ENCODE measurements at places on chromosomes 7 and 10. TPM values are rescaled to one million over a fixed set of nuclear protein-coding genes. Genes with fewer than 3 reads are reported as not detected.

GRCh38 chr7:7761340-7761973 lies 43.0 kb upstream of the RPA3 start:
- no peaks in the 10 kb centered on the region for H3K36me3 ChIP-seq
- no peaks in the 10 kb centered on the region for H3K27me3 ChIP-seq
- no peak overlapping the region for H3K4me3 ChIP-seq
- peak overlapping the region; percentile 16 for H3K27ac ChIP-seq

CTNNA3 gene
- total RNA-seq: 99.0 TPM

CPED1 gene
- total RNA-seq: 51.2 TPM

DNA sequence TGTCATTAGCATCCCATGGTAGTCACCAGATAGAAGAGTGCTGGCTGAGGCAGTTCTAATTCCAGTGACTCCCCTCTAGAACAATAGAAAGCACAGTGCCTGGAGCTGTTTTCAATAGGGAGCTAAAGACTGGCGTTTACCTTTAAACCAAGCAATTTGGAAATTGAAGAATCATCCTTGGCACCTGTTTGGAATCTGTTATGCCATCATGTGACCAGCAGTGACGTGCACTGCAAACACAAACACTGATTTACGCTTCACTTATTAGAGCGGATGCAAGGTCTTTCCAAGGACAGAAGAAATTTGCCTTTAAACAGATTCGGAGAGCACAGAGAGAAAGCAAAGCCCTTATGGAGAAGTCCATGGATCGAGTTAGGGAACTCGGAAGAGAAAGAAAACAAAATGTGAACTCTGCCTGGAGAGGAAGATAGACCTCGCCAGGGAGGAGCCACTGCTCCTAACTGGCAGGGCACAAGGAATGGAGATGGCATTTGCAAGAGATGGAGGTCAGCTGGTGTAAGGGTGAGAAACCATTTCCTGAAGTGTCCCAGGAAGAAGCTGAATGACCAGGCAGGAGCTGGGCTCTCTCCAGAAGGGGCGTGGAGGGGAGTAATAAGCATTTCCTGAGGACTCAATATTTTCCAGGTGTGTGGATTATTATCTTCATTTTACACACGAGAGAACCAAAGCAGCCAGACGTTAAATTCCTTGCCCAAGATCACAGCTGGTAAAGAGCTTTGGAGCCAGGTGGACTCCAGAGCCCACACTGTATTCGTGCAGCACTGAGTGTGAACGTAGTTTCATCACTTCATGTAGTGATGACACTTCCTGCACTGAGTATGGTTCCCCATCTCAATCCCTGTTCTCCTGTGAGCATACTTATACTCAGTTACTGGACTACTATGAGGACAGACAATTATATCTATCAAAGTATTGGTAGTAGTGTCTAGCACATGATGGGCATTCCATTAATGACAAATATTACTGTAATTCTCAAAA lies 97.7 kb downstream of the CUBN start:
- DNase-seq: no peak
- H3K27ac ChIP-seq: no peak overlapping the region
- no peaks in the 10 kb centered on the region for H3K27me3 ChIP-seq
- H3K4me1 ChIP-seq: peaks cover 21% of the 10 kb centered on the region
- H3K4me3 ChIP-seq: no peak overlapping the region
- no peaks in the 10 kb centered on the region for H3K36me3 ChIP-seq

- DNase-seq: no peak
- H3K27me3 ChIP-seq: peaks cover 20% of the 10 kb centered on the region
- H3K4me1 ChIP-seq: no peaks in the 10 kb centered on the region
- no peak overlapping the region for H3K27ac ChIP-seq
These were observed 24.5 kb downstream of the UNCX start for GRCh38 chr7:1257221-1257620.

- no peak overlapping the region for H3K4me3 ChIP-seq
- no peaks in the 10 kb centered on the region for H3K27me3 ChIP-seq
- no peak for DNase-seq
These were observed 200.7 kb downstream of the RAPGEF5 start for GRCh38 chr7:22156205-22156604.

PLCE1 gene
- 42.1 TPM for total RNA-seq

MACROH2A2 gene
- 21.3 TPM for total RNA-seq

DNA sequence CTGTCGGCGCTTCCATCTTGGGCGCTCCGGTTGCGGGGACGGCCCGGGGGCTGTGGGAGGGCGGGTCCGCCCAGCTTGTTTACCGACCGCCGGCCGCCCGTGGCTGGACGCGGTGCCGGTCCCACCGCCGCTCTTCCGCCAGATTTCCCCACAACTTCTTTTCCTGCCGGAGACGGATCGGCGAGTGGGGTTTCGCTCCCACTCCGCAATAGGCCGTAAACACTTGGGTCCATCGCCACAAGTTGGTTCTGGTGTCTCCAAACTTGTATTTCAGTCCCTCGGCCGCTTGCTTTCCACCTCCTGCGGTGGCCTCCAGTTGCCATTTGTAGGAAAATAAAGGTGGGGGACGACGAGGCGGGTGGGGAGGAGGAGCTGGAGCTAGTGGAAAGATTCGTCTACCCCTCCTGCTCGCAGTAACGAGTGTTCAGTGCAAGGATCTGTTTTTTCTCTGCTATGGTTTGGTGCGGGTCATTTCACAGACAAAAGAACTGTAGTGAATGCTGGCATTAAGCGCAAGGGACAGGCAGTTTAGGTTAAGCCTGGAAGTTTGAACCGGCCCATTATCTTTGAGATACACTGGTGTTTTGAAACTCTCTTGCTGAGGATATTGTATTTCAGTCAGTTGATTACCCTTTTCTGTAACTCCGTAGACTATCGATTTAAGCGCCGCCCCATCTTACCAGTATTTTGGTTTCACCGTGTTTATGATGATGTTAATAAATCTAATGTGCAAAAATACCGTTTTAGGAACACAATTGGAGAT lies 24.3 kb upstream of the ZRANB1 start:
- peak; percentile 46 for DNase-seq
- H3K4me1 ChIP-seq: peaks cover 11% of the 10 kb centered on the region
- H3K27me3 ChIP-seq: no peaks in the 10 kb centered on the region
- H3K4me3 ChIP-seq: peak overlapping the region; percentile 84

- H3K36me3 ChIP-seq: no peaks in the 10 kb centered on the region
- H3K27me3 ChIP-seq: no peaks in the 10 kb centered on the region
- H3K4me3 ChIP-seq: no peak overlapping the region
- DNase-seq: no peak
- H3K4me1 ChIP-seq: peaks cover 59% of the 10 kb centered on the region
These were observed 150.2 kb downstream of the GRK5 start for GRCh38 chr10:119357412-119358151.

HOXA5 gene
- not detected for total RNA-seq

- no peaks in the 10 kb centered on the region for H3K36me3 ChIP-seq
- H3K27me3 ChIP-seq: no peaks in the 10 kb centered on the region
- H3K4me1 ChIP-seq: no peaks in the 10 kb centered on the region
- no peak overlapping the region for H3K4me3 ChIP-seq
- no peak for DNase-seq
These were observed 421.4 kb downstream of the GALNT17 start for GRCh38 chr7:71553306-71553705.

DNA sequence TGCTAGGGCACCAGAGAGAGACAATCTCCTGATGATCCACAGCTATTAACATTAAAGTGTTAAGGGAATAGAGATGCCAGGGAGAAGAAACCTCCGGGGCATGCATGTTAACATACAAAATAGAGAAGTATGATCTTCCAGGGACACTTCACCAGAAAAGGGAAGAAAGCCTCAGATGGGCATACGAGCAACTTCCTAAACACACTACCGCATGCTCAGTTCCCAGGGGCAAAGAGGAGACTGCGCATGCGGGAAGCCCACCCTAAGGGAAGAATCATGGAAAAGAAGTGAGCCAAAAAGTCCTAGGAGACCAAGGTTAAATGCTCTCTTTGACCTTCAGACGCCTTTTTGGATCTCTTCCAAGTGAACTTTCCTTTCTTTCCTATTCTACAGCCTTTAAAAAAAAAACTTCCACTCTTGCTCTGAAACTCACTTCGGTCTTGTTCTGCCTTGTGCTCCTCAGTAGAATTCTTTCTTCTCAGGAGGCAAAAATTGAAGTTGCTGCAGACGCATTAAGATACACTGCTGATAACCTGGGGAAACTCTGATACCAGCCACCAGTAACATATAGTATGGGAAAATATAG lies 1211.3 kb downstream of the REEP3 start:
- no peaks in the 10 kb centered on the region for H3K36me3 ChIP-seq
- DNase-seq: no peak
- H3K27me3 ChIP-seq: no peaks in the 10 kb centered on the region
- H3K4me1 ChIP-seq: no peaks in the 10 kb centered on the region
- no peak overlapping the region for H3K27ac ChIP-seq
- H3K4me3 ChIP-seq: no peak overlapping the region

CH25H gene
- total RNA-seq: 0.28 TPM

- no peak overlapping the region for H3K27ac ChIP-seq
- H3K27me3 ChIP-seq: no peaks in the 10 kb centered on the region
- no peak overlapping the region for H3K4me3 ChIP-seq
- H3K4me1 ChIP-seq: no peaks in the 10 kb centered on the region
These were observed 201.5 kb downstream of the ADAM12 start for GRCh38 chr10:126186766-126187165.

DNA sequence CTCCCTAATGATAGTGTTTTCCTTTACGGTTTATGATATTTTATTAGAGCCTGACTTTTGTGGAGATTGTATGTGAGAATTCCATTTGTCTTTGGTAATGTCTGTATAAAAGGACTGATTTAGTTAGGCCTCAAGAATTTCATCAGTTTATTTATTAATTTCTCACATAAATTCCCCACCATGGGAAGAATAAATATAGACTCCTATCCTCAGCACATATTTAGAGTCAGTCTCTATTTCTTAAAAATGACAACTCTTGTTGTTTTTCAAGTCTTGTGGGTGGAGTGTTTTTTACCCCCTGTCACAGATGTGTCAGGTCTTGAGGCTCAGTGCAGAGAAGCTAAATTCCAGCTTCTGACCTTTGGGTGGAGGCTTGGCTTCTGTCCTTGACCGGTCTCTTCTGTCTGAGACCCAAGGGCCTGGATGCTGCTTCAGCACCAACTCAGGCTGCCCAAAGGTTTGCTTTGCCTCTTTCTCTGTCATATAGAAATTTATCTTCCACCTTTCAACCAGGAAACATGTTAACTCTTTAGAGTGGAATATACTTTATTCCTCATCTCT lies 117.3 kb upstream of the INHBA start:
- H3K27ac ChIP-seq: no peak overlapping the region
- no peaks in the 10 kb centered on the region for H3K27me3 ChIP-seq
- H3K4me1 ChIP-seq: no peaks in the 10 kb centered on the region
- no peak for DNase-seq
- no peaks in the 10 kb centered on the region for H3K36me3 ChIP-seq

STEAP1 gene
- total RNA-seq: 8.3 TPM

- peak overlapping the region; percentile 76 for H3K4me3 ChIP-seq
- no peak for DNase-seq
- H3K27ac ChIP-seq: peak overlapping the region; percentile 97
- H3K4me1 ChIP-seq: peaks cover 51% of the 10 kb centered on the region
- H3K27me3 ChIP-seq: no peaks in the 10 kb centered on the region
- no peaks in the 10 kb centered on the region for H3K36me3 ChIP-seq
These were observed 515 bp upstream of the SLC4A2 start for GRCh38 chr7:151058781-151059366.

GRCh38 chr7:106957766-106958165 lies 86.7 kb upstream of the PRKAR2B start:
- H3K4me1 ChIP-seq: no peaks in the 10 kb centered on the region
- no peak overlapping the region for H3K27ac ChIP-seq
- no peaks in the 10 kb centered on the region for H3K36me3 ChIP-seq
- no peaks in the 10 kb centered on the region for H3K27me3 ChIP-seq

OR6B1 gene
- not detected for total RNA-seq

GRCh38 chr10:7408291-7409044 lies 2.4 kb downstream of the SFMBT2 start:
- H3K36me3 ChIP-seq: no peaks in the 10 kb centered on the region
- peak; percentile 75 for DNase-seq
- peak overlapping the region; percentile 88 for H3K27ac ChIP-seq
- peaks cover 69% of the 10 kb centered on the region for H3K4me1 ChIP-seq
- peak overlapping the region; percentile 65 for H3K4me3 ChIP-seq

ACTR3C gene
- total RNA-seq: 4.1 TPM

DNA sequence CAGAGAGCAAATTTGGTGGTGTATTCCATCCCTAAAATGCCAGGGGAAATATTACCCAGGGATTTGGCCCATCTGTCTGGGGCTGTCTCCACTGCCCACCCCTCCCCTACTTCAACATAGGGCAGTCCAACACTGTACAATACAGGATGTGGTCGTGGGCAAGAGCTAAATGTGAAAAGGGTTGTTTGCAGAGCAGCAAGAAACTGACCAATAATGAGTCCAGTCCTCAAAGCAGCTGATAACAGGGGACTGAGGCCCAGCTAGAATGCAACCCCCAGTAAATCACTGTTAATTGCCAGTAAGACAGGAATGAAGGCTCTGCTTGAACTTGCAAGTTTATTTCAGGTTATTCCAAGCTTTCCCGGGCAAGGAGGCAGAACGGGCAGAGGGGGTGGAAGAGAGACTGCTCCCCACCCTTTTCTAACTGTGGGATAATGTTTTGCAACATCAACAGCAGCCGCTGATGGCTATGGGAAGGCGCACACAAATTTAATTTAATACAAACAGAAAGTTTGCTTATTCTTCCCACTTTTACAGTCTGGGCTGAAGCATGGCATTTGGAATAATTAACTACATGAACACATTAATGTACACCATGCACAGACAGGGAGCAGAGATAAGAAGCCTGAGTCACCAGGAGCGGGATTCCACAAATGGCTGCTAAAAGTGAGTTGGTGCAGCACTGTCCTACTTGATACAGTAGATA lies 36.8 kb downstream of the AFAP1L2 start:
- no peak overlapping the region for H3K27ac ChIP-seq
- no peaks in the 10 kb centered on the region for H3K36me3 ChIP-seq
- no peaks in the 10 kb centered on the region for H3K4me1 ChIP-seq
- H3K27me3 ChIP-seq: no peaks in the 10 kb centered on the region
- no peak for DNase-seq

DNA sequence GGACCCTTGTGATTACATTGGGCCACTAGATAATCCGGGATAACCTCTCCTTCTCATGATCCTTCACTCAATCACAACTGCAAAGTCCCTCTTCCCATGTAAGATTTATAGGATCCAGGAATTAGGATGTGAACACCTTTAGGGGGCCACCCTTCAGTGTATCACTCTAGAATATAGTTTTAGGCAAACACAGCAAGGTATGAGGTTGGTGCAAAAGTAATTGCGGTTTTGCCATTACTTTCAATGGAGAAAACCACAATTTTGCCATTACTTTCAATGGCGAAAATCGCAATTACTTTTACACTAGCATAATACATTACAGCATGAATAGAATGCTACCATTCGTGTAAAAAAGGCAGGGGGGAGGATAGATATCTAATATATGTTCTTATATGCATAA lies 104.0 kb downstream of the BAMBI start:
- H3K4me1 ChIP-seq: no peaks in the 10 kb centered on the region
- no peak overlapping the region for H3K27ac ChIP-seq
- DNase-seq: no peak
- no peaks in the 10 kb centered on the region for H3K36me3 ChIP-seq
- H3K27me3 ChIP-seq: no peaks in the 10 kb centered on the region

GRCh38 chr10:96236090-96236478 lies 35.3 kb downstream of the BLNK start:
- no peak overlapping the region for H3K4me3 ChIP-seq
- no peak overlapping the region for H3K27ac ChIP-seq
- no peaks in the 10 kb centered on the region for H3K36me3 ChIP-seq
- peak; percentile 18 for DNase-seq
